ENCODE measurements at places on chromosomes 3 and 15.
A peak's percentile ranks its signal among the peaks of the same experiment; 100 is the strongest.

DNA sequence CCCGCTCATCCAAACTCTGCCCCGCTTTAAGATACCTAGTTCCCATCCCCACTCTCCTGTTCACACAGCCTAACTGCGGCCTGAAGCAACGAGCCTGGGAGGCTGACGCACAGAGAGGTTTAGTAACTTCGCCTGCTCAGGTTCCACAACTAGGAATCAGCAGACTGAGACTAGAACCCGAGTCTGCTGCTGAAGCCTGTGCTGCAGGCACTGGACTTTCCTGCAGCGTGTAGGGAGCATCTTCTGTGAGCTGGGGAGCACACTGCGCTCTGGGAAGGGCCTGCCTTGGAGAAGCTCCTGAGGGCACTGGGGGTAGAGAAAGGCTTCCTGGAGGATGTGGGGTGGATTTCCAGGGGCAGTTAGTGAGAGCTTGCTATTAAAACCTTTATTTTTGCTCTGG lies 4.8 kb upstream of the MAP6D1 start:
- no peak for DNase-seq

DNA sequence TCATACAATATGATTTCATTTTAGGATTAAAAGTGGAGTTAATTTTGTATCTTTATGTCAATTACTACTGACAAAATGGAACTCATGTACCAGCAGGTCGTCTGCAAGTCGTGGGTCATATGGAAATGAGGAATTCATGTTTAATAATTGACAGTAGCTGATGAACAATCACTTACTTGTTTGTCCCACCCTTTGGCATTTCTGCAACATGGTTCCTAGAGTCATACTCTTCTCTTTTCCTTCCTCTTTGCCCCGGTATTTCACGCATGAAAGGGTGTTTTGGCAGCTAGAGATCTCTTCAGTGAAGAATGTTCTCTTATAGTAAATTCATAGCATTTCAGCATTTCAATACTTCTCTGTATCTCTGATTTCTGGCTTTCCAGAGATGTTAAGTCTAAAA lies 133.3 kb upstream of the SLC24A5 start:
- DNase-seq: no peak

GRCh38 chr3:149258298-149258697 lies 36.7 kb upstream of the CP start:
- DNase-seq: no peak

GRCh38 chr3:130537673-130538304 lies 20.8 kb downstream of the COL6A6 start:
- DNase-seq: no peak

- DNase-seq: peak; percentile 18
These were observed 5.6 kb upstream of the APPL1 start for GRCh38 chr3:57221883-57222282.

GRCh38 chr3:196620161-196620604 lies 19.3 kb upstream of the NRROS start:
- DNase-seq: peak; percentile 56

DNA sequence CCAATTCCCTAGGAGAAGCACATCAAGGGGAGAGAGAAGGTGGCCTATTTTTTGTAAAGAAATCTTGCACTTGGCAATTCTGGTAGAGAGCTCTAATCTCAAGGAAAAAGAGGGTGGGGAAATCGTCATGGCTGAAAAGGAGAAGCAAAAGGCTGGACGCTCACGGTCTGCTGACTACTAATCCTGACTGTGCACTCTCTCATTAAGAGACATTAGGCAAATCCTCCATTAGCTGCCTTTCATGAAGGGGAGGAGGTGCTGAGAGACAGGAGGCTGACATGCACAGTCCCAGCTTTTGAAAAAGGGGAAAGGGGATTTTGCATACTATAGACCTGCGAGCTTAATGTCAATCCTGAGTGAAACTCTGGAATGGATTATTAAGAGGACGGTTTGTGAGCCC lies 170.0 kb downstream of the NR2F2 start:
- DNase-seq: no peak

GRCh38 chr3:114112696-114113095 lies 56.2 kb downstream of the QTRT2 start:
- no peak for DNase-seq

DNA sequence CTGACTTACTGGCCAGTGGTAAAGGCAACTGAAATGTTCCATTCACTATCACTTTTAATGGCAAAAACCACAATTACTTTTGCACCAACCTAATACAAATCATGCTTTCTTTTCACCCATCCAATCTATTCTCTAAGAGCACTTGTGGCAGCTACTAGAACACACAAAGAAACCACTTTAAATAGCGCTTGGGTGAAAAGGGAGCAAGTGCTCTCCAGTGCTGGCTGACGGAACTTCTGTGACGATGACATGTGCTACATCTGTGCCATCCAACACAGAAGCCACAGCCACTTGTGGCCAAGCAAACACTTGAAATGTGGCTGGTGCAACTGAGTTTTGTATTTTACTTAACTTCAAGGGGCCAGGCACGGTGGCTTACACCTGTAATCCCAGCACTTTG lies 18.9 kb downstream of the SH3BP5 start:
- no peak for DNase-seq

DNA sequence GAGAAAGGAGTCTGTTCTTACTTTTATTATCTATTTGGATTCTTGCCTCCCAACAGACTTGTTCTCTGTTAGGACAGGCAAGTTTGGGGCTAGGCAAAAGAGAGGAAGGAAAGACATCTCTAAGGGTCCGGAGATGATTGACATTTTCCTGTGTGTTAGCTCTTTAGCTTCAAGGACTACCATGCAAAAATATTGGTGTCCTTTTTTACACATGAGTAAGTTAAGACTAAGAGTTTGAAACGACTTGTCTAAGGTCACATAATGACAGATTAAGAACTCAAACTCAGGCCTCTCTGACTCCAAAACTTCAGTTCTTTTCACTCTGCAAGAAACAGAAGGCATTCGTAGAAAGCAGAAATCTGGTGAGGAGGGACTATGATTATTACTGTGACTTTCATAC lies 5.9 kb downstream of the LMCD1 start:
- no peak for DNase-seq

DNA sequence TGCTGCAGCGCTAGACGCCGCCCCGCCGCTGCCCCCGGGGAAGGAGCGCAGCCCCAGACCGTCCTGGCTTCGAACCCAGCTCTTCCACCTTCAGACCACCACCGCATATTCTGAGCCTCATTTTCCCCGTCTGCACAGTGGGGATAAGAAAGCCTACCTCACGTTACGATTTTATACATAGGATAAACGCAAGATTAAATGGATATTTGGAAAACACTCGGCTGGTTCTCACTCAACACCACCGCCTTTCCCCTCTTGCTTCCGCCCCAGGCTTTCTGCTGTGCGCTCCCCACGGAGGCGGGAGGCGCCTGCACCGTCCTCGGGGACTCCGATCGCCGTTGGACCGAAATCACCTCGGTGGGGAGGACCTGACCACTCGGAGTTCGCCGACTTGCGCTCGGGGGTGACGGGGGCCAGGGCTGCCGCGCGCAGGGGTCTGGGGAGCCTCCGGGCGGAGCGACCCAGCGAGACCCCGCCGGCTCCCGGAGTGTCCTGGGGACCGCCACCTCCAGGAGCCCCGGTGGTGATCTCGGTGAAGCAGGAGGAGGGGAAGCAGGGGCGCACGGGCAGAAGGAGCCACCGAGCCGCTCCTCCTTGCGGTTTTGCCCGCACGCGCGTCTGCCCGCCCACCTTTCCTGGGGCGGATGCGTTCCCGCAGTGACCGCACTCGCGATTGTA lies 4.0 kb downstream of the FBXL22 start:
- no peak for DNase-seq

- peak; percentile 15 for DNase-seq
These were observed 245.3 kb downstream of the BBX start for GRCh38 chr3:107767897-107768605.

DNA sequence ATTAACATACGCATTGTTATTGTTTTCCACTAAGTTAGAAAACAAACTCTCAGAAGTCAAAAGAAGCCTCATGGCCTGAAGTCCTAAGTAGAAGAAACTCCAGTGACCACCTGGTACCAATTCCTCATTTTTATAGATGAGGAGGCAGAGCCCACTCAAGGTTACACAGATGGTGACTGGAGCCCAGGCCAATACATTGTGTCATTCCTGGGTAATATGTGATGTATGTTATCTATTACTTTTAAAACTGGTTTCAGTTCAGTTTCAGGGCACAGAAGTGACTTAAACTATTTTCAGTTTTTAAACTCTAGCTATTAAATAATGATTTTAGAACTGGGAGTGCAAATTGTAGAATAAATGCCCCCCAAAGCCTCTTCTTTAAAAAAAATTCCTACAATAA lies 66.7 kb upstream of the STXBP5L start:
- DNase-seq: no peak

DNA sequence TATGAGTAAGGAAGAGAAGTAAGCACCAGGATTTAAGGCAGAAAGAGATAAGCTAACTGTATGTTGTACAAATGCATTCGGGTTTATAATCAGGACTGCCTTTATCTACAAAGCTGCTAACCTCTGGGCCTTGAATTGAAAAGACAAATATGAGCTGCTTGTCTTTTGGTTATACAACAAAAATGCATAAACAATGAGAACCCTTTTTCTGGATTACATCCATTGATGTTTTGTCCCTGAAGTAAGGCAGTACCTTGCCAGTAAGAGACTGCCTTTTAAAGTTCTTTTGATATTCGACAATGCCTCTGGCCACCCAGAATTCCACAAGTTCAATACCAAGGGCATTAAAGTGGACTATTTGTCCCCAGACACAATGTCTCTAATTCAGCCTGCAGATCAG lies 280.7 kb downstream of the ZNF621 start:
- no peak for DNase-seq

GRCh38 chr3:31448035-31448881 lies 84.5 kb upstream of the STT3B start:
- no peak for DNase-seq

DNA sequence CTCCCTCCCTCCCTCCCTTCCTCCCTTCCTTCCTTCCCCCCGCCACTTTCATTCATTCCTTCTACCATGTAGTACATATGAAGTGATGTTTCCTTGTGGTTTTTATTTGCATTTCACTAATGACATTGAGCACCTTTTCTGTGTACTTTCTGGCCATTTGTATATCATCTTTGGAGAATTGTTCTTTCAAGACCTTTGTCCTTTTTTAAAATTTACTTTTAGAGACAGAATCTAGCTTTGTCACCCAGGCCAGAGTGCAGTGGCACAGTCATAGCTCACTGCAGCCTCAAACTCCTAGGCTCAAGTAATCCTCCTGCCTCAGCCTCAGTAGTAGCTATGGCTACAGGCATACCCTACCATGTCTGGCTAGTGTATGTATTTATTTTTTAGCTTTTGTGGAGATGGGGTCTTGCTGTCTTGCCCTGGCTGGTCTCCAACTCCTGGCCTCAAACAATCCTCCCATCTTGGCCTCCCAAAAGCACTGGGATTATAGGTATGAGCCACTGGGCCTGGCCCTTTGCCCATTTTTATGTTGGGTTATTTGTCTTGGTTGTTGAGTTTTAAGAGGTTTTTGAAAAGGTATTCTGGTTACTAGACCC lies 42.0 kb upstream of the CTDSPL2 start:
- no peak for DNase-seq

DNA sequence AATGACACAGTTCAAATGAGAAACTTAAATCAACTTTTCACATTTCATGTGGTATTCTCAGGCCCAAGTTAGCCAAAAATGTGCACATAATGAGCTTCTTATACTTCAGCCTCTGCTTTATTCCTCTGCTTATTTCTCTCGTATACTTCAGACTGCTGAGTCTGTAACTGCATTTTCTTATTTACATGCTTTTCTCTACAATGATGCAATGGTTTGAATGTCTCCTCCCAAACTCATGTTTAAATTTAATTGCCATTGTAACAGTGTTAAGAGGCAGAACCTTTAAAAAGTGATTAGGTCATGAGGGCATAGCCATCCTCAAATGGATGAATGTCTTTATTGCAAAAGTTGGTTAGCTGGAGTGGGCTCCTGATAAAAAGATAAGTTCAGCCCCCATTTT lies 184.2 kb downstream of the SUCLG2 start:
- no peak for DNase-seq

DNA sequence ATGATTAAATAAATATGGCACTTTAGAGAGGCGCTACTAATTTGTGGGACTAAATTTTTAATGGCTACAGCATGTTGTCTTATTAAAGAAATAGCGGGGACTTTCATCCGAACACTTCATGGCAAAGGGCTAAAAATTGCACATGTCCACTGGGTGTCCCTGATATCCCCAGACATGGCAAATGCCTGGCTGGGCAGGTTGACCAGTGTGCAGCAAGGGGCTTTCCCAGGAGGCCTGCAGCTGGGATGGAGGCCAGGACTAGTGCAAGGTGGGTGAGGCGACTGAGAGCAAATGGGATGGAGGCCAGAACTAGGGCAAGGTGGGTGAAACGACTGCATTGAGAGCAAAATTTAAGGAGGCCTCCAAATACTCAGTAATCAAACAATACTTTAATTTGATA lies 167.4 kb upstream of the SMAD3 start:
- no peak for DNase-seq

DNA sequence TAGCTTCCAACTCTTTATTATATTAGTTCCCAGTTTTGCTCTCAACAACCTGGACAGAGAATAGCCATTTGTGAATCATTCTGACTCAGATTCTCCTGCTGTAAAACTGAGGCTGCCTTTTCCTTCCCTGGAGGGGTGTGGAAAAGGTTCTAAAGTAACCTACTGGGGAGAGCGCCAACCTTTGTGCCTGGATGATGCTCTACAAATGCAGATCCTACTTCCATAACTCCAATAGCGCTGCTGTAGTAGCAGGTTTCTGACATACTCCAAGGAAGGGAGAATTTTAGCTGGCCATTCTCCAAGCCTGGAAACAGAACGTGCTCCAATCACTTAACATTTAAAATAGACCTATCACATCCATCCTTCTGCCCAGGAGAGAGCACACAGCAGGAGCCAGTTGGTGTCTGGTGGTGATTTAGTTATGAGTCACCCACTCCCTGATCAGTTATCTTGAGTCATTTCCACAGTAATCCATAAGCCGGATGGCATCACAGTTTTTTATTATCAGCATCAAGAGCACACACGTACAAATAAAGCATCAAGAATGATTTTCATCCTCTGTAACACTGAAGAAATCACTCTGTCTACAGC lies 38.3 kb downstream of the MYH15 start:
- DNase-seq: peak; percentile 82

DNA sequence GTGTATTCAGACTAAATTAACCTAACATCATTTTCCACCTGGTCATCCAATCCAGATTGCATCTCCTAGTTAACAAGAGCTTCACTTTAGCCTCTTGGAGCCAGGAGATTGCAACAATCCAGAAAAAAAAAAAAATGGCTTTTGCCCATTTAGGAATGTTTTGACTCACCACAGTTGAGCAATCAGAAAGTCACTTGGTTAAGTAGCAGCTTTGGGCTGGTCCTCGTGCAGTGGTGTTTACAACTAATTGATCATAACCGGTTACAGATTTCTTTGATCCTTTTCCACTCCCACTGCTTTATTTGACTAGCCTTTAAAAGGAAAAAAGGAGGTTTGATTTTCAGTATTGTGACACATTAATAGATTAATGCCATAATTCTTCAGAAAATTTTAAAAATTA lies 688.8 kb upstream of the CCDC54 start:
- DNase-seq: peak; percentile 92

DNA sequence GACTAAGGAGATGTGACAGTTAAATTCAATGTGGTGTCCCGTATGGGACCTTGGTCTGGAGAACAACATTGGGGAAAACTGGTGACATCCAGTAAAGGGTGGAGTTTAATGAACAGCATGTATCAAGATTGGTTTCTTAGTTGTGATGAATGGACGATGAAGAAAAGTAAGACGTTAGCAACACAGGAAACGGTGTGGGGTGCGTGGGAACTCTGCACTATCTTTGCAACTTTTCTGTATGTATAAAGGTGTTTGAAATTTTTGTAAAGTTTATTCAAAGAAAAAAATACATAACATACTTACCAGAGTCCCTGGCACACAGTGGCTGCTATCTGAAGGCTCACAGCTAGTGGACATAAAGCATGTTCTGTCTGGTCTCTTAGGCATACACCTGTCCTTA lies 6.1 kb upstream of the CCDC174 start:
- DNase-seq: no peak

Measured in fibroblast of lung (primary cell).